Activated T-helper 1 cell treated with anti-CD3 and anti-CD28 coated beads, Interleukin-12 subunit alpha, Interleukin-12 subunit beta, Interleukin-2, Interleukin-4 antibody, amounts not matched to agents 30 ng/mL and 10 ng/mL and 1 ng/mL, durations not matched to agents 14 hours and 24 hours and 36 hours (primary cell): ENCODE measurements at places on chromosomes 6 and 20. TPM values are rescaled to one million over a fixed set of nuclear protein-coding genes. Genes with fewer than 3 reads are reported as not detected.
A peak's percentile ranks its signal among the peaks of the same experiment; 100 is the strongest.

- DNase-seq, result no peak
Measured at GRCh38 chr6:163185744-163186143, 228.8 kb upstream of the QKI start.

Gene FERMT1
- 0.29 and 0.93 TPM in 2 replicates for total RNA-seq

- no peak for DNase-seq
Measured at GRCh38 chr6:75266716-75267291, 17.8 kb downstream of the TMEM30A start.

GRCh38 chr20:41408986-41409385 lies 42.4 kb upstream of the EMILIN3 start:
- no peak for DNase-seq

- no peak for DNase-seq
Measured at GRCh38 chr6:158414851-158415262, 102.6 kb downstream of the TULP4 start.

Gene SOBP
- total RNA-seq, result 0.15 and 0.16 TPM in 2 replicates

DNA sequence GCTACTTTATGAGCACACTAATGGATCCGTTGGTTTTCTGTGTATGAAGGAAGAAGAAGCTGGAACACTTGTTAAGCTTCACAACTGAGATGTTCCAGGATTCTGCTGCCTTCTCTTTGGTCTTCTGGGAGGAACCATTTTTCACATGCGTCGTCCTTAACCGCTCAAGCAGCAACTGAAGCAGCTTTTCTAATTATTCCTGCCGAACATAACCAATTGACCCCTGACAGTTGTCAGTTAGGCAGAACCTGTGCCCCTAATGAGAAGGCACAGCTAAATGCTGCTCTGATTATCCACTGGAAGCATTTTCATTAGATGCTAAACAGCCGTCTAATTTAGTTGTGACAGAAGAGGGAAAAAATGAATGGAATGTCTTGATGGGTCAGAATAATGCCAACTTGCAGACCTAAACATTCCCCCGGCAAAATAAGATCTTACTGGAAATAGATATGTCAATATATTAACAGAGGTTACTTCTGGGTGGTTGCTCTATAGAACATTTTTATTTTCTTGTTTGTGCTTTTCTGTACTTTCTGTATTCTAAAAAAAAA lies 85.0 kb upstream of the SMLR1 start:
- DNase-seq, result no peak

DNA sequence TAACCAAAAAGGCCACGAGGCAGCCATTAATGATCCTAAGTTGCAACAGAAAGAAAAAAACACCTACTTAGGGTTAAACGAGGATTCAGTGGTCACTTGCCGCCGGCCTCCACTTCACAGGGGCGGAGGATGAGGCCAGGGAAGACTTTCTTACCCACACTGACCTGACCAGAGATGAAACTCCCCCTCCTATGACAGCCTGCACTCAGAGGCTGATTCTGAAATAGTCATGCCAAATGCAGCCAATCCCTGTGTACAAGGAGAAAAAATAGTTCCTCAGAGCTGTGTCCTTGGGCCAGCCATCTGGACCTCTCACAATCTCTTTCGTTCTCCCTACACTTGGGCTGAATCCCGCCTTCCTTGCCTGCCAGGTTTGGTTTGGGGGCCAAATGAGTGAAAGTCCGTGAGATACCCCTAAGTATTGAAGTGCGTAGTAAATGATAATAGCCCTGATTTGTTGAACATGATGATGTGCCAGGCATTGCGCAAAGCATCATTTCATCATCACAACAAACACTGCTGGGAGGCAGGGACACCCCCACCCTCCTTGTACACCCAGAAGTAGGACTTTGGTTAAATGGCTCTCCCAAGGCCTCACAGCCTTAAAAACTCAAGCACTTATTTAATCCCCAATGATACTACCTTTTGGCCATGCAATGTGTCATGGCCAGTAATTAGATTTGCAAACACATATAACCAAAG lies 3.2 kb upstream of the IRF4 start:
- DNase-seq, result no peak

Gene SLC13A3
- total RNA-seq, result 0.24 TPM in 1 of 2 replicates, not detected in the other

Gene BPIFA1
- not detected in 2 replicates for total RNA-seq

DNA sequence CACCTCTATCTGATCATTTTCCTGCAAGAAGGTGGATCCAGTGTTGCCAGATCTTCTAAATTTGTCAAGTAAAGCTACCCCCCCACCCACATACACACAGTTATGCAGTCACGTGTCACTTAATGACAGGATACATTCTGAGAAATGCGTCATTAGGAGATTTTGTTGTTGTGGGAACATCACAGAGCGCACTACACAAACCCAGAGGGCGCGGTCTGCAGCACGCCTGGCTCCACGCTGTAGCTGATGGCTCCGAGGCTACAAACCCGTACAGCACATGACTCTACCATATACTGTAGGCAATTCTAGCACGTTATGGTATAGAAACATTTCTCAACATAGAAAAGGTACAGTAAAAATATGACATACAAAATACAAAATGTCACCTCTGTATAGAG lies 126.9 kb downstream of the SYCP2 start:
- no peak for DNase-seq

GRCh38 chr20:47493175-47493962 lies 8.3 kb upstream of the NCOA3 start:
- peak; percentile 50 for DNase-seq

DNA sequence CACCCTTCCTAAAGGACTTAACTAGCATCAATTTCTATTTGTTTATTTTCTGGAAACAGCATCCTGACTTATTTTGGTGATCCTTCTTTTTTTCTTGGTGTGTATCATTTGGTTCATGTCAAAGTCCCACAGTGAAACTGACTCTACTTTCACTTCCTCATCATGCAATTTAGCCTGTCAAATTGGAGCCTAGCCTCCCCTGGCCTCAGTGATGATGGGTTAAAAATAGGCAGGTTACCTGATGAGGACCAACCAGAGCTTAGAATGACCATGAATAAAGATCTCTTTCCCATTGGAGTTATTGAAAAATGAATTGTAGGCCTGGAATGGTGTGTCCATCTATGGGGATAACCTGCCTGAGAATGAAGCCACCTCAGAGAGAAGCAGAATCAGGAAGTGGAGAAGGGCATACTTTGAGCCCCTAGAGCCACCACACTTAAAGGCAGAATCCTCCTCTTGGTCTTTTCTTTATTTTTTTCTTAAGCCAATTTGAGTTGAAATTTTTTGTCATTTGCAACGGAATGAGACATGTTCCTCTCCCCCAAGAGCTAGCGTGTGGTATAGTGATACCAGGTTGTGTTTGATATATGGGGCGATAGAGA lies 105.6 kb downstream of the BTBD3 start:
- no peak for DNase-seq

GRCh38 chr6:9002833-9003232 lies 567.5 kb upstream of the SLC35B3 start:
- no peak for DNase-seq

Gene ZSCAN31
- 1.0 and 1.2 TPM in 2 replicates for total RNA-seq

DNA sequence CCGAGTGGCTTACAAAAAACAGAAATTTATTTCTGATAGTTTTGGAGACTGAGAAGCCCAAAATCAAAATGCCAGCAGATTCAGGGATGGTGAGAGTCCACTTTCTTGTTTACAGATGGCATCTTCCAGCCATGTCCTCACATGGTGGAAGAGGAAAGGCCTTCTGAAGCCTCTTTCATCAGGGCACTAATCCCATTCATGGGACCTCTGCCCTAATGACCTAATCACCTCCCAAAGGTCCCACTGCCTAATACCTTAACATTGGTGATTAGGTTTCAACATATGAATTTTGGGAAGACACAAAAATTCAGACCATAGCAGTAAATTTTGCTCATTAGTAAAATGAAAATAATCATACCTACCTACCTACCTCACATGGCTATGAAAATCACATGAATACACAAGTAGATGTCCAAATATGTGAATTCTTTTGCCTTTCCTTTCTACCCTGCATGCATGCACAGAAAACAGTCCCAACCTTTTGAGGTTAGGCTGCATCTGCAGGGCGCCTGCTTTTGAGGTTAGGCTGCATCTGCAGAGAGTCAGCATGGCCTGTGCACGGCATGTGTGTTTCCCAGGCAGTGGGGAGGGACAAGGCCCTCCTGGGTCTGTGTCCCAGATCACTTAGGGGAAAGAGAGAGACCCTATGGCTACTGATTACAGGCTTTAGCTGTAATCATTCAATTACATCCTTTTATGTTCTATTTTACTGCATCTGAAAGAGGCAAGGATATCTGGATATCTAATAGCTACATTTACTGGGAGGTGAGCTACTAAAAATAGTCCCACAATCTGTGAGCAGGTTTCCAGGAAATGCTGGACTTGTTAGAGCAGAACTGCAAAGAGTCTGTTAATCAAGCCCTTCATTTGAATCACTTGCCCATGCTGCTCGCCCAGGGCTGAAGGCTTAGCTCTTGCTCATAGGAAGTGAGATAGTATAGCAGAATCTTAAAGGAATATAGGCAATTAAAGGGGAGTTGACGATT lies 497.7 kb upstream of the MARCKS start:
- no peak for DNase-seq

Gene ADGB
- not detected in 2 replicates for total RNA-seq

Gene CST3
- 0.31 and 0.61 TPM in 2 replicates for total RNA-seq

GRCh38 chr20:44696315-44696714 lies 18.9 kb upstream of the CCN5 start:
- DNase-seq, result no peak

DNA sequence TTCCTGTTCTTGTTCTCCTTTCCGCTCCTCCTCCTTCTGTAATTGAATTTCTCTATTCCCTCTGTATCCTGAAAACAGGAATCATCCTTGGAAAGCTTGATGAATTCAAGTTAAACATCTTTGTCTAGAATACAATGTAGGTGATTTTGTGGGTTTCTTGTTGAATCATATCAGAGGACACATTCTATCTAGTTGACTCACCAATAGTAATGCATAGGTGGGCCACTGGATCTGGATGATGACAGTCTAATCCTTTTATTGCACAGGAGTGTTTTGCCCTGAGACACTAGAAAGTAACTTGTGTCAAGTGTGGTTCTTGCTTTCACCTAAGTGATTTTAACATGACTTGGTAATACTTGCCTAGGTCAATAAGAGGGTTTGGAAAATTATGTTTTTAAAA lies 164.3 kb downstream of the RFPL4B start:
- DNase-seq, result no peak

Gene BMP7
- 0.12 and 0.21 TPM in 2 replicates for total RNA-seq

DNA sequence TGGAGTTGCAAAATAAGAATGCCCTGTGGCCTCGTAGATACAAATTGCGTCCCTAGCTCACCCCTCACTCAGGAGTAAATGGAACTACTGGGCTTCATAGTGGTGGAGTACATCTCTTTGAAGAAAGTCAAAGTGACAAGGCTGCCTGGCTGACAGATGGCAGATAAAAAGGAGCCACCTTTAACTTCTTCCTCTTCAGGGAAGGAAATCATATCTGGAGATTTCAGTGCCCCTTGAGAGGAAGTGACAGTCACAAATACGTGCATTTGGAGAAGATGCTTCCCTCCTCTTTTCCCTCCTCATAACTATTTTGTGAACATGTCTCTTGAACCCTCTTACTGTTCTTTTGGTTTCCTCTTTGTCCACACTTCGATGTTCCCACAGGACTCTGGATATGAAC lies 43.2 kb downstream of the PPP1R3G start:
- no peak for DNase-seq

Gene PLG
- total RNA-seq, result 0.24 and 0.60 TPM in 2 replicates

- DNase-seq, result no peak
Measured at GRCh38 chr6:43985329-43985728, 141.9 kb downstream of the MRPL14 start.

Gene HLA-DRB1
- 33.1 and 33.7 TPM in 2 replicates for total RNA-seq

GRCh38 chr6:2047855-2048254 lies 197.6 kb downstream of the GMDS start:
- no peak for DNase-seq

DNA sequence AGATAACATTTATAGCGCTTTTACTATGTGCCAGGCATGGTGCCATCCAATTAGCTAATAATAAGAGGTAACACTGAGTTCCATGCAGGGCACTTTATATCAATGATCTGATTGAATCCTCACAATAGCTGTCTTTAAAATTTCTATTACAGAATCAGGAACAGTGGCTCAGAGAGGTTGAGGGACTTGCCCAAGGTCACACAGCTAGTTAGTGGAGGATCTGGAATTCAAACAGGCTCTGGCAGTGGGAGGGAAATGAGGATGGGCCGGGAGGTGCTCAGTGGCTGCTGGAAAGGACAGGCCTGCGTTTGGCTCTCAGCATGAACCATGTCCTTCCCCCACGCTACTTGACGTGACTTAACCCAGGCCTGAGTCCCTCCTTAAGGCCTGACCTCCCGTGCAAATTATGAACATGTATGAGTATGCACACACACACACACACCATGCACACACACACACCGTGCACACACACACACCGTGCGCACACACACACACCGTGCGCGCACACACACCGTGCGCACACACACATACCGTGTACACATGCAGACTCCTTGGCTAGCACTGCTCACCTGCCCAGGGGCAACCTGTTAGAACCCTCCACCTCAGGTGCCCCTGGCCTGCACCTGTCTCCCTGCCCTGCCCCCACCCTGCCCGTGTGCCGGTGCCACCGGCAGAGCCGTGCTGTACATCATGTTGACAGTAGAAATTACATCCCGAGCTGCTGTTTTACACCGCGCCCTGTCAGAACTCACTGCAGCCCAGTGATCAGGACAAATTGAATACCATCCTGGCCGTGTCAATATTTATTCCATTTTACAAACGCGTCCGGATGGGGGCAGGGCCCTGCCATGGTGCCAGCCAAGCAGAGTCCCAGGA lies 43.7 kb downstream of the CDH22 start:
- DNase-seq, result no peak

DNA sequence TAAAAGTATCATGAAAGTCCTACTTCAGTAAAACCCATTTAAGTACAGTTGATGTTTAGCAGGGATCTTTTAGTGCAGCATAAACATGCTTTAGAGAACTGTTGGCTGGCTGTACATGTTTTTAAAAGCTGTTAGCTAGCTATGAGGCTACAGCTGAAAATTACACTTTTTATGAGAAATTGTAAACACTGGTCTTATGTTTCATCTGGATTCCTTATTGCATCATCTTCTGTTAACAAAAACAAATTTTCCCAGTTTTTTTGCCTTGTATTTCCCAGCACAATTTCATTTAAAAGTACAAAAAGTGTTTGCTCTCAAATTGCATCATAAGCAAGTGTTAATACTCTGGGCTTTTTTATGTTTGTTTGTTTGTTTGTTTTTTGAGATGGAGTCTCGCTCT lies 18.3 kb upstream of the HLA-E start:
- DNase-seq, result no peak

GRCh38 chr20:44067650-44068081 lies 119.3 kb downstream of the JPH2 start:
- no peak for DNase-seq

Gene MGME1
- 32.1 and 33.6 TPM in 2 replicates for total RNA-seq

GRCh38 chr20:17611540-17612286 lies 41.8 kb downstream of the DSTN start:
- DNase-seq, result no peak

GRCh38 chr6:11140056-11140455 lies 28.5 kb upstream of the ERVFRD-1 start:
- DNase-seq, result no peak

Gene TCEA2
- total RNA-seq, result 33.8 TPM in 2 replicates

- no peak for DNase-seq
Measured at GRCh38 chr6:91243436-91243835, 656.6 kb upstream of the MAP3K7 start.
